ENCODE measurements at places on chromosomes 12 and 14.

DNA sequence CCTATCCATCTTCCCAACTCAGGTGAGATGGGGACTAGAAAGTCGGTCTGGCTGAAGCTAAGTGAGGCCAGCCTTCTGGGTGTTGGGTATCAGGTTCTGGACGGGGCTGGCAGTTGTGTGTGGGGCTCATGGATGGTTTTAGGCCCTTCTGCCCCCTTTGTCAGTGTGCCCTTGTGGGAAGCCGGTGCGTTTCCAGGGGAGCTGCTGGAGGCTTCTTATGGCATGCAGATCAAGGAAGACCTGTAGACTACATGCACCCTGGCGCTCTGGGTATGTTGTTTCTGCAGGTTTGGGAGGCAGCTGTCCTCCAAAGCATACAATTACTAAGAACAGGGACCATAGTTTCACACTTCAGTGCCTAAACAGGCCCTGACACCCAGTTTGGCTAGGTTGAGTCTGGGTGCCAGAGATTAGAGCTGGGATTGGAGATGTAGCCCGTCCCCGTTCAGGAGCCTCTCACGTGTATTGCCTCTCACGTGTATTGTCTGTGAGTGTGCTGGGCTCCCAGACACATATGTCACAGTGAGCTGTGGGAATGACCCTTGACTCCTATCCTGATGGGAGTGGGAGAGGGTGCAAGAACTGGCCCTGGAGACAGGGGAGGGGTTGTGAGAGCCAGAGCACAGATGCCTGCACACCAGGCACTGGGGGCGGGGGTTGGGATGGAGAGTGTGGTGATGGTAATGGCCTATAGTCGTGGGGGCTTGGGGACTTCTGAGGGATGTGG lies 84.4 kb downstream of the SLC25A47 start:
- DNase-seq = no peak

- no peak for DNase-seq
These were observed 407.0 kb upstream of the SEL1L start for GRCh38 chr14:81940651-81941050.

GRCh38 chr12:3644104-3644503 lies 108.8 kb downstream of the CRACR2A start:
- DNase-seq = no peak

- DNase-seq = no peak
These were observed 32.8 kb upstream of the LUM start for GRCh38 chr12:91144053-91144452.

DNA sequence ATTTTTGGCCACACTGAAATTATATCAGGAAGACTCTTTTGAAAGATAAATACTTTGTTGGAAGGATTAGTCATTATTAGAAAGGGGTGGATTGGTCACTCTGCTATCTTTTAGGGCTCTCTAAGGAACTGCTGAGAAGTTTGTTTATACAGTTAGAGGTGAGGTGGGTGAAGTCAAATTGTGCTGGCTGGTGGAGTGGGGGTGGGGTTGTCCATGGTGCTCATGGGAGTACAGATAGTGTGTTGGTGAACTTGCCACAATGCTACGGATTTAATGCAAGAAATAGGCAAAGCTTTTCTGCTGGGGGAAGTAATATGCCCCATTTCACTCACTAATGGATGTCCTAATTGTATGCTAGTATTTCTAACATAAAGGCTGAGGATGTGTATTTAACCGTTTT lies 35.8 kb downstream of the SUSD6 start:
- no peak for DNase-seq

DNA sequence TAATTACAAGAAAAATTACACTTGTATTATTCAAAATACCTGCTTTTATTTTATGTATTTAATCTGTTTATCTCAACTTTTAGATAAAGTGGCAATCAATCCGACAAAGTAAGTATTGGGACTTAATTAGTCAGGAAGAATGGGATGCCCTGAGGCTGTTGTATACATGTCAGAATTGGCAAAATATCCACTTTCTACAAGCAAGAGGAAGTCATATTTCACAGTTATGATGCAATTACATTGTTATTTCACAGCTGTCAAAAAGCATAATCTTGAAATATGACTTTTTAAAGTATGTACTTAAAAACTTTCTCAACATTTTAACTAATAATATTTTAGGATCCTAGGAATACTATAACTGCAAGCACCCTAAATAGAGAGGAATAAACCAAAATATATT lies 357.1 kb upstream of the MGAT4C start:
- no peak for DNase-seq

DNA sequence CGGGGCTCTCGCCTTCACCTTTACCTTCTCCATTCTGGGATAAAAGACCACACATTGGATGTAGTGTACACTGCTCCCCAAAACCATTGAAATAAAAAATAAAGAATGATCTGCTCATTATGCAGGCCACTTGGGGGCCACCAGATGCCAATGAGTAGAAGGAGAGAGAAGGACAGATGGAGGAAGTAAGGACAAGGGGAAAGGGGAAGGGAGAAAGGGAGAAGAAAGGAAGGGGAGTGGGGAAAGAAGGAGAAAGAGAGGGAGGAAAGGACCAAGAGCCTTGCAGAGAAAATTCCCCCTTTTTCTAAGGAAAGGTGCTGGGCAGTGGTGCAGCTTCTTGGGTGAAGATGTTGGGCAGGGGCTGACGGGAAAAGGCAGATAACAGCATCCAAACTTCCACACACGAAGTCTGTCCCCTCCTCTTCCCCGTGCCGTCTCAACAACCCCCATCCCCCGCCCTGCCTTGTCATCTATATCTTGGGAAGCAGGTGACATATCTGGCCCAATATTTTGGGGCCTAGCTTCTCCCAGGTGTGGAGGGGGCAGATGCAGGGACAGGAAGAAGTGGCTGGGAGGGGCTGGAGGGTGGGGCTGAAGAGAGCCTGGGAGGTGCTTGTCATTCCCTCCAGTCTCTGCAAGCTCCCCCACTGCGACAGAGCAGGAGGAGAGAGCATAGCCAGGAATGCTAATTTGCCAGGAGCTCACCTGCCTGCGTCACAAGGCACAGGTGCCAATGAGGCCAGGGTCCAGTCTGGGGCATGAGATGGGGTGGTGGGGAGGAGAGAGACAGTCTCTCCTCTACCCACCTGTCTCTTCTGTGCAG lies 107.5 kb downstream of the SINHCAF start:
- DNase-seq = no peak

- peak; percentile 90 for DNase-seq
These were observed at the start of gene TXNRD1 for GRCh38 chr12:104215638-104216297. Gene TXNRD1, plus strand, starts transcription at chr12:104215779. Its CDS starts 24 bp downstream, at chr12:104215803.

- no peak for DNase-seq
These were observed 176.2 kb downstream of the PHLDA1 start for GRCh38 chr12:75855360-75855759.

- DNase-seq = no peak
These were observed 41.5 kb upstream of the LRTM2 start for GRCh38 chr12:1778911-1779310.

- no peak for DNase-seq
These were observed 18.7 kb downstream of the NOS1 start for GRCh38 chr12:117342682-117343081.

DNA sequence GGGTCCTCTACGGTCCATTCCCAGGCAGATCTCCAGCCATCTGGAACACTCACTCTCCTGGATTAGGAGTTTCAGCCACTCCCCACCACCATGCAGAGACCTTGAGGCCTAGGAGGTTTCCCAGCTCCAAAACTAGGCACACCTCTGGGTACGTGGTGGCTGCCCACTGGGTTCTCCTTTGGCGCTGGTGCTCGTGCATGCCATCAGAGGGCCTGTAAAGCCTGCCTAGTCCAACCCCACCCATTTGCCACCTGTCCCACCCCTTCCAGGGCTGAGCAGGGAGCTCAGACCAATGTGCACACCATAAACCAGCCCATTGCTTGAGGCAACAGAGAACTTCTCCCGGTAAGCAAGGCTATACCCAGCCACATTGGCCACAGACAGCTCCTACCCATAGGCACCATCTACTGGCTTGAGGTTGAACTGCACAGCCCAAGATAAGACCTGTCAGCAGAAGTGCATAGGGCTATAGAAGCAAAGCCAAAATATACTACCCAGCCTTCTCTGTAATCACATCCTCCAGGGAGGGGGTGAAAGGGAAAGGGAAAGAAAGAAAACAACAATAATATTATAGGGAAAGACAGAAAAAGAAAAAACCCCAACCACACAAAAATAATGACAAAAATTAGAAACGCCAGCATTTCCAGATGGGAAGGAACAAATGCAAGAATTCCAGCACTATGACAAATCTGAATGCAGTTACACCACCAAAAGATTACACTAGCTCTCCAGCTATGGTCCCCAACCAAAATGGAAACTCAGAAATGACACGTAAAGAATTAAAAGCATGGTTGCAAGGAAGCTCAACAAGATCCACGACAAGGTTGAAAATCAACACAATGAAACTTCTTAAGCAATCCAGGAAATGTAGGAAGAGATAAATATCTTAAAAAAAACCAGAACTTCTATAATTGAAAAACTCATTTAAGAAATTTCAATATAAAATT lies 111.9 kb upstream of the CCDC175 start:
- no peak for DNase-seq

DNA sequence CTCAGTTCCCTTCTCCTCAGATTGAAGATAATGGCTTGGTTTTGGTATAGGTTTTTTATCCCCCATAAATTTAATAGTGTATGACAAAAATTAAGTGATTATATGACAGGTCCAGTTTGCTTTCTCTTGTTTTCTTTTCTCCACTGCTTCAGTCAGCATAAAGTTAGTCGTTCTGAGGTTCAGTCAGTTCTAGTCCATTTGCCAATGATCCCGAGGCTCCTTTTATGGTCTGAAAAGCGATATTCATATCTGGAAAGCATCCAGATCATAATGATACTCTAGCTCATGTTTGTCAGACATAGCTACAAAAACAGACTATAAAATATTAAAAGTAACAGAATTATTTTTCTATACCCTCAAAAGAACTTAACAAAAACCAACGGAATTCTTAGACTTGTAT lies 67.1 kb upstream of the SLC38A4 start:
- no peak for DNase-seq

DNA sequence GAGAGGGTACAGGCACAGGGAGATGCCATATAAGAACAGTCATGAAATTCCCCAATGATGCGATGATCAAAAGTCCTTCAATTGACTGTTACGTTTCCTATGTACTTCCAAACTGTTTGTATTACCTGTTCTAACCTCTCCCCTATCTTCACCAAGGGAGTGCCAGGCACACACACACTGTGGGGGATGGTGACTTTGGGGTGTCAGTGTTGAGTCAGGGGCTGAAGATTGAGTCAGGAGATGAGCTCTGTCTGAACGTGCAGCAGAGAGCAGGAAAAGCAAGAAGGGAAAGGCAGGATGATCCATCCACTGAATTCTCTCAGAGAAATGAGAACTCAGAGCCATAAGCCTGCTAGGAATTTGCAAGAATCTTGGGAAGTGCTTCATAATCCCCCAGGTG lies 153.4 kb downstream of the EFCAB11 start:
- no peak for DNase-seq

GRCh38 chr14:104105071-104105821 lies 19.7 kb downstream of the ASPG start:
- DNase-seq = no peak

DNA sequence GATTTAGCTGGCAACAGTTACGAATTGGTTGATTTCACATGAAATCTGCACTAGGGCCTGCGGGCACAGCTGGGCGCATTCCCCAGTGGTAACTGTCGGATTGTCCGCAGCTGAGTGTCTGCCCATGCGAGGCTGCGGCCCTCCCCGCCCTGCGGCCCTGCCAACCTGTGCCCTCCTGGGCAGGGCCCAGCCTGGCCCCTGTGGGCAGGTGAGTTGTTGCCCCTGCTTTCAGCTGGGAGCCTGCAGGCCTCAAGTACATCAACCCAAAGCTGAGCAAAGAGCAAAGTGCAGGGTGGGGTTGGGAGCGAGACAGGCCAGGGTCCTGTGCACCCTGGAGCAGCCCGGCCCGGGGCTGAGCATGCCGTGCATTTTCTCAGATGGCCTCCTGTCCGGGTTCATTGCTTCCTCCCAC lies 89.1 kb downstream of the ADGRD1 start:
- DNase-seq = no peak

DNA sequence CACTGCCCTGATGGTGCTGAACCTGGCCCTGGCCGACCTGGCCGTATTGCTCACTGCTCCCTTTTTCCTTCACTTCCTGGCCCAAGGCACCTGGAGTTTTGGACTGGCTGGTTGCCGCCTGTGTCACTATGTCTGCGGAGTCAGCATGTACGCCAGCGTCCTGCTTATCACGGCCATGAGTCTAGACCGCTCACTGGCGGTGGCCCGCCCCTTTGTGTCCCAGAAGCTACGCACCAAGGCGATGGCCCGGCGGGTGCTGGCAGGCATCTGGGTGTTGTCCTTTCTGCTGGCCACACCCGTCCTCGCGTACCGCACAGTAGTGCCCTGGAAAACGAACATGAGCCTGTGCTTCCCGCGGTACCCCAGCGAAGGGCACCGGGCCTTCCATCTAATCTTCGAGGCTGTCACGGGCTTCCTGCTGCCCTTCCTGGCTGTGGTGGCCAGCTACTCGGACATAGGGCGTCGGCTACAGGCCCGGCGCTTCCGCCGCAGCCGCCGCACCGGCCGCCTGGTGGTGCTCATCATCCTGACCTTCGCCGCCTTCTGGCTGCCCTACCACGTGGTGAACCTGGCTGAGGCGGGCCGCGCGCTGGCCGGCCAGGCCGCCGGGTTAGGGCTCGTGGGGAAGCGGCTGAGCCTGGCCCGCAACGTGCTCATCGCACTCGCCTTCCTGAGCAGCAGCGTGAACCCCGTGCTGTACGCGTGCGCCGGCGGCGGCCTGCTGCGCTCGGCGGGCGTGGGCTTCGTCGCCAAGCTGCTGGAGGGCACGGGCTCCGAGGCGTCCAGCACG lies 4.7 kb downstream of the LTB4R start:
- no peak for DNase-seq

- DNase-seq = no peak
These were observed 130.7 kb downstream of the PHETA1 start for GRCh38 chr12:111238075-111238734.

DNA sequence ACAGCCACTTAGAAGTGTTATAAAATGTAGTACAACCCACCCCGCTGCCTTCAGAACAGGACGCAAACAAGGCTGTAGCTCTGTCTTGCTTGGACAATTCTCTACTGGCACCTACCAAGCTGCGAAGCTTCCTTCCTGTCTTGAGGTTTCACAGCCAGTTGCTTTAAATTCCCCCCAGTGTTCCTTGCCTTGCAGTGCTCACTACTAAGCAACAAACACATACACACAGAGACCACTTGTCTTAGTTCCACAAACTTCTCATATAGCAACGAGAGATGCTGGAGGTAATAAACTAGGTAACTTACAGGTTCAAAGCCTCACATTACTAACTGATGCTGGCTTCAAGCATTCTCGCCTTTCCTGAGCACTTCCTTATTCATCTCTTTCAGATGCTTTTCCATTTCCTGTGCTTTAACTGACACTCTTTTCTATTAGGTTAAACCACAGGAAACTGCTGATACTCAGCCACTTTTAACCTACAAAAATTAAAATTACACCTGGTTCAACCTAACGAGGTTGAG lies 91.5 kb upstream of the PTGDR start:
- no peak for DNase-seq

GRCh38 chr14:102993523-102993922 lies 63.8 kb downstream of the CDC42BPB start:
- no peak for DNase-seq

DNA sequence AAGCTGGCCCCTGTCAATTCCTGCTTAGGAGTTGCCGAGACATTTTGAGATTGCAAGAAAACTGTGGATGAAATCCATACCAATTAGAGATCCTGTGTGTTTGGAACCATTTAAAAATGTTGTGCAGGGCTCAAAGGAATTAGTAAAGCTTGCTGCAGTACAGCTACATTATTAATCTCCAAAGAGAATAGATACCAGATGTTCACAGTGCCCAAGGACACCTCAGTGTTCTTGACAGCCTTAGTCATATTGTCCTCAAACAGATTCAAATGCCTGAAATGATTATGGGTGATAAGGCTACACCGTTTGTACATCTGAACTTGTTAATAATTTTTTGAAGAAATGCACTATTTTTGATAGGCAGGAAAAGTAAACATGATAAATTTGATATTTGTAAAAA lies 164.6 kb downstream of the MSRB3 start:
- no peak for DNase-seq

Data from CD4-positive, alpha-beta T cell (primary cell).